GM13976 (cell line): ENCODE measurements at places on chromosomes 6 and 20.

GRCh38 chr6:30814146-30815040 lies 69.9 kb upstream of the DDR1 start:
- no peak for DNase-seq

GRCh38 chr6:163945808-163946207 lies 531.3 kb downstream of the QKI start:
- DNase-seq = no peak

DNA sequence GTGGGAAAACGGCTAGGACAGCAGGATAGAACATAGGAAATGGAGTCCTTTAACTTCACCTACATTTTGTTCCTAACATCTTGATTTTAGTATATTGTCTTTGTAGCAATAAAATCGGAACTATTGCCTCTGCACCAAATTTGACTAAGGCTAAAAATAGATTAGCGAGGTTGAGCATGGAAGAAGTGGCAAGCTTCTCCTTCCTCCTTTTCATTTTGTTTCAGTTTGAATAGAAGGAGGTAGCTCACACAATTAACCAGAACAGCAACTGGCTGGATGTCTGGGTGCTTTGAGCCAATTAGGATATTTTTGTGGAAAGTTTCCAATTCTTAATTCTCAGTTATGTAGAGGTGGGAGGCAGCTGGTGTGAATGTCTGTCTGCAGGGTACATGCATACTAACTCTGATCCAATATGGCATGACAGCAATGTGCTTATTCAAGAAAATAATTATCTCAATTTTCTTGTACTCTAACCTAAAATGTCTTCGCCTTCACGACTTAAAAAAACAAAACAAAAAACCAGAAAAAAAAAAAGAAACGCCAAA lies 3.1 kb upstream of the HECA start:
- DNase-seq = no peak

GRCh38 chr20:23361476-23362391 lies at the start of gene GZF1:
GZF1 (plus strand) TSS chr20:23362182; CDS start chr20:23364384, 2,202 bp downstream.
- DNase-seq = peak; percentile 98

- no peak for DNase-seq
Observed at GRCh38 chr20:37958856-37959520, 56.1 kb downstream of the VSTM2L start.

- DNase-seq = no peak
Observed at GRCh38 chr6:127267646-127268625, 1.3 kb downstream of the RNF146 start.

- no peak for DNase-seq
Observed at GRCh38 chr6:128339635-128340450, 180.6 kb downstream of the PTPRK start.

GRCh38 chr6:65707126-65707826 lies at the start of gene EYS:
EYS (minus strand) TSS chr6:65707226; CDS start chr6:65495410, 211,816 bp downstream.
- DNase-seq = no peak
